Lung microvascular endothelial cell (primary cell): ENCODE measurements at places on chromosomes 5 and 9.
A peak's percentile ranks its signal among the peaks of the same experiment; 100 is the strongest.

DNA sequence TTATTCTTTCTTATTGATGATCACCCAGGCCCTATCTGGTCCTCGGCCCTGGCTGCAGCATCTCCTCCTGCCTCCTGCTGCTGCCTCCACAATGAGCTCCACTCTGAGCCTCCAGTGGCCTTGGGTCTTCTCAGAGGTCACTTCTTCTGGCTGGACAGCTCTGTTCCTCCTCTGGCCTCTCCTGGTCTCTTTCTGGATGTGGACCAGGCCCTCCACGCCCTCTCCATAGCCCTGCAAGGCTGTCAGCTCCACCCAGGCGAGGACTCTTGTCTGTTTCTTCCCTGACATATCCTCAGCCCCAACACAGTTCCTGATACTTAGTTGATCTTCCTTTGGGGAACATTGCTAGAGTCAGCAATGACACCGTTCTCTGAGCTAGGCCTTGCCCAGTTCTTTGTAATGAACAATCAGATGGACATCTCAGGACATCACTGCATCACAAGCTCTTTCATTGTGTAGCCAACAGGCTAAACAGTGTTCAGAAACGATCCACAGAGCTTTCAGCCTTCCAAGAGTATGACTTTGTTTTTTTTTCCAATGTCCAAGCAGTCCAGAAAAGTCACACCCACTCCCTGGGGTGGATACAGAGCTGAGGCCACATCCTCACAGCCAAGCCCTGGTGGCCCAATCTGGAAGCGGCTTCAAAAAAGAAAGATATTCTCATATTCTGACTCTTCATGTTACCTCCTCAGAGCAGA, 62.5 kb upstream of the DNAH5 start:
- no peak for DNase-seq

- DNase-seq: no peak
Measured at GRCh38 chr9:75130621-75131230, 42.4 kb downstream of the OSTF1 start.

DNA sequence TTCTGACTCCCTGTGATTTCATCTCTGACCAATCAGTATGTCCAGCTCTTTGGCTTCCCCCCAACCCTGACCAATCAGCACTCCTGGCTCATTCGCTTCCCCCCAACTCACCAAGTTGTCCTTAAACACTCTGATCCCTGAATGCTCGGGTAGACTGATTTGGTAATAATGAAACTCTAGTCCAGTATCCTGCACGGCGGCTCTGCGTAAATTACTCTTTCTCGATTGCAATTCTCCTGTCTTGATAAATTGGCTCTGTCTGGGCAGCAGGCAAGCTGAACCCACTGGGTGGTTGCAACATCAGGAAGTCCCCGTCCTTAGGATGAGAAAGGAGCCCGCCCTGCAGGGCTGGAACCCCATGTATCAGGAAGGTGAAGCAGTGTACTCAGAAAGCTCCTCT, 10.4 kb downstream of the FCN2 start:
- DNase-seq: no peak

DNA sequence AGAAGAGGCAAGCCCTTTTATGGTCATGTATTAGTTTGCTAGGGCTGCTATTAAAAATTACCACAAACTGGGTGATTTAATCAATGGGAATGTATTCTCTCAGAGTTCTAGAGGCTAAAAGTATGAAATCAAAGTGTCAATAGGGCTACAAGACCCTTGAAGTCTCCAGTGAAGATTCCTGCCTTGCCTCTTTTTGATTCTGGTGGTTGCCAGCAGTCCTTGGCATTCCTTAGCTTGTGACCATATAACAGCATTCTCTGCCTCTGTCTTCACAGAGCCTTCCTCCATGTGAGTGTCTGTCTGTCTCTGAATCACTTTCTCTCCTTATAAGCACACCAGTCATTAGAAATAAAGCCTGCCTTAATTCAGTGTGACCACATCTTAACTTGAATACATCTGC, 282.7 kb downstream of the KCNN2 start:
- DNase-seq: no peak

DNA sequence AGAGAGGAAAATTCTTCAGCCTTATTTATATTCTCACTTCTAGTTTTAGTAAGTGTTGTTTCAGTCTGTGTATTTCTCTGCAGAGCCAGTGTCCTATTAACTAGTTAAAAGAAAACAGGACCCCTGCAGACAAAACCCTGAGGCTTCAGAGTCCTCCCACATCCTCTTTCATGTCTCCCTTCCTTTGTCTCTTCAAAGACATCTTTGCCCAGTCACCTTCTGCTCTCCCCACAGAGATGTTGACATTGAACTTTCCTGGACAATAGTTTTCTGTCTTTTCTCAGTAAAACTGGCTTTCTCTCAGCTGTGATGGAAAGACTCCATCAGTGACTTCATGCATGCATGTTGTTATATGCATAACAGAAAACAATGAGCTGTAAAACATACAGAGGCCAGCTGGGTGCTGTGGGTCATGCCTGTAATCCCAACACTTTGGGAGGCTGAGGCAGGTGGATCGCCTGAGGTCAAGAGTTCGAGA, 20.2 kb downstream of the GRAMD2B start:
- DNase-seq: no peak

- DNase-seq: no peak
Measured at GRCh38 chr9:113403646-113404045, 2.6 kb upstream of the ALAD start.

GRCh38 chr9:36138901-36139300, 2.4 kb downstream of the GLIPR2 start:
- DNase-seq: no peak

DNA sequence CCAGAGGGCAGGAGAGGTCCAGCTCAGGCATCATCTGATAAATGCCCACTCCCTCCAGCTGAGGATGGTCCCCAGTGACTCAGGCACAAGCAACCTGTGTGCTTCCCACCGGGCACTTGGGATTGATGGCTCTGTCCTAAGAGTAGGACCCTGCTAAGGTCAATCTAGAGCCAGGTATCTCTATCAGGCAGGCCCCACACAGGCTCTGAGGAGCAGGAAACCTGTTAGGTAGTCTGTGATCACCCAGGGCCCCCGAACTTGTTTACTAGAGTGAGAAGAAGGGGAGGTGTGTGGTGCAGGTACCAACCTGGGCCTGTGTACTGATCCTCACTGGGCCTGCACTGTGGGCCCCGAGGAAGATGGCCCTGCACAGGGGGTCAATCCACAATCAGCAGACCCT, 119.6 kb upstream of the FSTL4 start:
- DNase-seq: no peak

DNA sequence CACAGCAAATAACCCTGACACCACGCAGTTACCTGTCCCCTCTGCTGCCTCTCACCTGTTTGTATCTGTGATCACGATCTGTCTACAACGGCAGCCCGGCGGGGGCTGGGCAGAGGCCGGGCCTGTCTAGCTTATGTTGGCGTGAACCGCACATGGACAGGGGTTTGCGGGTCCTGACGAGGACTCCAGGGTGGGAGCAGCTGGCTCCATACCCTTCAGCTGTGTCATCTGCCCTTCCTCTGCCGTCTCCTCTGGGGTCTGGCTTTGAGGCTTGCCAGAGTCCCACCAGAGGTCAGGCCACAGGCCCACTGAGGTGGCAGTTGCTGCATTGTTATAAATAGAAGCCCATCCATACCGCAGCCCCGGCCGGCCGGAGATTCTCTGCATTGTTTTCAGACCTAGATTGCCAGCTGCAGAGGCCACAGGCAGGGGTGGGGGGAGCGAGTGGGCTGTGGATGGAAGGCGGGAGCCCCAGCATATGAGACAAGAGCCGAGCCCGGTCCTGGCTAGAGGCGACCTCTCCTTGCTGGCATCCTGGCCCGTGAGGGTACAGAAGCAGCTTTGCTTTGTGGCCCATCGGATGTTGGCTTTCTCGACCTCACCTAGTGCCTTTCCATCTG, 37.8 kb downstream of the FAM78A start:
- peak; percentile 82 for DNase-seq

GRCh38 chr5:106877881-106878280, 792.9 kb downstream of the EFNA5 start:
- DNase-seq: no peak

DNA sequence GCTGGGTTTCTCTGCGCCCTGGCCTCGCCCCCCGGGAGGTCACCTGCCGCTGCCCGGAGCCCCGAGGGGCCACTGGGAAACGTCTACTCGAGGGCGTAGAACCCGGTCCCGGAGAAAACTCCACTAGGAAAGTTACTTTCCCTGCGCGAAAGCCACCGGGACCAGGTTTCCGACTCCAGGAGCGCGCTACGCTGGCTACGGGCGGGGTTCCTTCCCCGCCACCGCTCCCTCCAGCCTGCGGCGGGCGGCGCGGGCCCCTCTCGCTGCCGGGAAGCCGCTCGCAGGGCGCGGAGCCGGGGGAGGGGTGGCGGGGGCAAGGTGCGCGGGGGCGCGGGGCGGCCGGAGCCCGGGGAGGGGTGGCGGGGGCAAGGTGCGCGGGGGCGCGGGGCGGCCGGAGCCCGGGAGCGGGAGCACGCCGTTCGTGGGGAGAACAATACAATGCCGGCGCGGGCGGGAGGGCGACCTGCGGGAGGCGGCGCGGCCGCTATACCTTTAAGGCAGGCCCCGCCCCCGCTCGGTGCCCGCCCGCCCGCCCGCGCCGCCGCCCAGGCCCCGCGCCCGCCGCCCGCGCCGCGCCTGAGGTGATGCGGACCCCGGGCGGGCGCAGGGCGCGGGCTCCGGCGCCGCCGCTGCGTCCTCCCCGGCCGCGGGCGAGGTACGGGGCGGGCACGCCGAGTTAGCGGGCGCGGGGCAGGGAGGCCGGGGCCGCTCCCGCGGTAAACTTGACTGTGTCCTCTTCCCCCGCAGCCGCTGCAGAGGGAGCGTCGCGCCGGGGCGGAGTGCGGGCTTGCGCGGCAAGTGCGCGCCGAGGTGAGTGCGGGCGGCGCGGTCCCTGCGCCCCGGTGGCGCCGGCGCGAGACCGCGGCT, 278.1 kb downstream of the AOPEP start:
- DNase-seq: peak; percentile 79

DNA sequence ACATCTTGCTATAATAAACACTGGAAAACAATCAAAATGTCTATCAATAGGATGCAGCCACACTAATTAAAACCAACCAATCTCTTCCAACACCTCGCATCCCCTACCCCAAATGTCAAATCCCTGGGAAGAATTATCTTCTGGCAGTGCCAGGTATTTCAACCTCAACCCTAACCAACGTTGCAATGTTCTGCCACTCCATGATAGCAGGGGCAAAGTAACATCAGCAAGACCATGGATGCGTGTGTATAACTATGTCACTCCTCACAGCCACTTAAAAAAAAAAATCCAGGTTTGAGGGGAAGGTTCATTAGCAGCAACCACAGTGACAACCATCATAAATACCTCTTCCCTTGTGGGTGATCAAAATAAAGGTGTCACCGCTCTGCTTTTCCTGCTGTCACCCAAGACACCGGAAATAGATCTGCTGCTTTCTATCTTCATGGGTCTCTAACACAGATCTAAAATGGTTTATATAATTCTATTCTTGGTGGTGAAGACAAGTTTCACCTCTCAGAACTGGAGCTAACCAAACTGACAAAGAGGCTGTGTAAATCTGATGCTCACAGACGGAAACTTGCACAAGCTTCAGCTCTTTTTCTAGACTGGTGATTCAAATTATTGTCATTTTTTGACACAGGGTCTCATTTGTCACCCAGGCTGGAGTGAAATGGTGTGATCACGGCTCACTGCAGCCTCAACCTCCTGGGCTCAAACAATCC, 9.9 kb downstream of the HSPA9 start:
- DNase-seq: no peak

DNA sequence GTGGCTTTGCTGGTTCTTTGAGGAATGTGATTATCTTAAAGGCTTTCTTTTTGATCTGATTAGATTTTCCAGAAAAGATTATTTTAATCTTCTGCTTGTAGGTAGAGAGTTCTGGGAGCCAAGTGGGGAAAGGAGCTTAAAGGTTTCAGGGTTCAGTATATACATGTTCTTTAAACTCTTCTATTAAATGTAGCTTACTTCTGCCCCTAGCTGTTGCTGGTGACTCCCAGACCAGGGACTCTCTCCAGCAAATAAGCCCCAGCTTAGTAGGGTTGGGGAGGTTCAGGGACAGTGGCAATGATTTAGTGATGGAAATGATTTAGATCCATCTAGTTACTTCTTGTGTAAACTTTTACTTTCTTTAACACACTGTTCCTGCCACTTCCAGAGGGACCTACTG, 72.2 kb downstream of the SLC12A2 start:
- no peak for DNase-seq

GRCh38 chr5:154866841-154867240, 8.4 kb downstream of the CNOT8 start:
- no peak for DNase-seq

DNA sequence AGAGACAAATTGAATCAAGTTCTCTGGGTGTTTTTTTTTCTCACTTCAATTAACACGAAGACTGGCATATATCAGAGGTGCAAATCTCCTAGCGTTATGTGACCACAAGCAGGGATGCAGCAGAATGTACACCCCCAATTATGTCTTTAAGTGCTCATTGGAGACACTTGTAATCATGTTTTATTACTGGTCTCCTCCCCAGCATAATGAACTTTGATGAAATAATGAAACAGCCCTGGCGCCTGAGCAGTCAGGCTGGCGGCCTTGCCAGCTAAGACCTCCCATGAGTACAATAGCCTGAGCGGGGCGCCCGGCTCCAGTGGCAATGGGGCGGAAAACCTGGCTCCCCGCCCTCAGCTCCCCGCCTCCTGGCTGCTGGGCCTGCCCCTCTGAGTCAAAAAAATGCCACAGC, 209.4 kb upstream of the MSX2 start:
- DNase-seq: no peak

GRCh38 chr9:108512426-108513173, 343.2 kb downstream of the ACTL7B start:
- peak; percentile 76 for DNase-seq

- DNase-seq: peak; percentile 55
Measured at GRCh38 chr9:108057421-108058134, 568.0 kb upstream of the KLF4 start.

DNA sequence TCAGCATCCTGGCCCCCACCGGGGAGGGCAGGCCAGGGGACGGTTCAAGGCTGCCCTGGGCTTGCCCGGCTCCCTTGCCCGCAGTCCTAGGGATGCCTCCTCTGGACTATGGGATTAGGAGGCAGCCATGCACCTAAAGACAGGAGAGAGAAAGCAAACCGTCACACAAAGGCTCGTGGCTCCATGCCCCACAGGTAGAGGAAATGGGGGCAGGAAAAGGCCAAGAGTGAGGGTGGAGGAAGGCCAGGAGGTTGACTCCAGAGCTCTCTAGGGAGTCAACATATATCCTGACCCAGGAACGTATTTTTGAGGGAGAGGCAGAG, 9.7 kb downstream of the MGAT1 start:
- DNase-seq: no peak

DNA sequence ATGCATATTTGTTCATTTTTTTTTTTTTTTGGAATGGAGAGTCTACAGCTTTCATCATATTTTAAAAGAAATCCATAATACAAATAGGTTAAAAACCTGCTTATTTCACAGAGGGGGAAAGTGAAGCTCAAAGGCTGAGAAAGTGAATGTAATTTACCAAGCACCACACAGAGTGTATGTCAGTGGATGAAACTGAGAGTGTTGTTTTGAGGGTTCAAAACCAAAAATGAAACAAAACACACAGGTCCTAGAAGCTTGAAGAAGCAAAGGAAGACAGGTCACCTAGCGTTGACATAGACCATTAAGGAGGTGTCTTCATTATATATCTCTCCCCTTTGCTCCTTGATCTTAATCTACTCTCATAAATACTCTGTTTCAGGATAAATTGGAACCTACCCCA, 7.5 kb downstream of the NMUR2 start:
- DNase-seq: no peak

GRCh38 chr5:23763170-23763569, 255.8 kb downstream of the PRDM9 start:
- no peak for DNase-seq
